ENCODE measurements at places on chromosomes 1 and 21.

- peak; percentile 54 for DNase-seq
These were observed 520 bp downstream of the PLEKHN1 start for GRCh38 chr1:966704-967300.

GRCh38 chr1:223776075-223776814, 63.9 kb downstream of the CAPN2 start:
- DNase-seq, result no peak

DNA sequence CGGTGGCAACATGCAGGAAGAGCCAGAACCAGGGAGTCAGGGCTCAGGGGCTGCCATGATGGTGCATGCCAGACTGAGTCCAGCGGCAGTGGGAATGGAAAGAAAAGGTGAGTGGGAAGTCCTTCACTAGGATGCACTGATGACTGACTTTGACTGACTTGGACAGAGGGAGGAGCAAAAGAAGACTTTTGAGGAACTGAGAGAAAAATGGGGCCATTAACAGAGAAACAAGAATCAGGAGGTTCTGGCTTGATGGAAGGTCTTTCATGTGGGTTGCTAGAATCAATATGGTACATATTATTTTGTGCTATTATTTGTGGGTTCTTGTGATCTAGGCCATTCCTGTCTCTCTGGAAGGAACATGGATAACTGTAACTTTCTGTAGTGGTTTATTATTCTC, 454.6 kb upstream of the PROX1 start:
- DNase-seq, result no peak

DNA sequence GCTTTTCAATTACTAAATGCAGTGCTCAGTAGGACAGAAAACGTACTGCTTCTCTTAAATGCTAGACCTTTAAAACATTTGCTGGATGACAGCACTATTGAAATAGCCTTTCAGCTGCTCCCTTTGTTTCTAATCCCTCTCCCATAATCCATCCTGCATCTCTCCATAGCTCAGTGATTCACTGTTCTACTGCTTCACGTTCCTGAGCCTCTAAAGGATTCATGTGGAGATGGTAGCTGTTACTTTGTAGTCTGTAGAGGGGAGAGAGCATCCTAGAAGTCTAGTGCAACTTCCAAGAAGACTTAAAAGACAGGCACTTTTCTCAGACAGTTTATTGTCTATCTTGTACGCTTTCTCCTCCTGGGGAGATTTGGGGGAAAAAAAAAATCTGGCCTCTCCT, 51.4 kb downstream of the LRRC8B start:
- DNase-seq, result no peak

GRCh38 chr1:13935336-13935735, 235.3 kb downstream of the PRDM2 start:
- no peak for DNase-seq

DNA sequence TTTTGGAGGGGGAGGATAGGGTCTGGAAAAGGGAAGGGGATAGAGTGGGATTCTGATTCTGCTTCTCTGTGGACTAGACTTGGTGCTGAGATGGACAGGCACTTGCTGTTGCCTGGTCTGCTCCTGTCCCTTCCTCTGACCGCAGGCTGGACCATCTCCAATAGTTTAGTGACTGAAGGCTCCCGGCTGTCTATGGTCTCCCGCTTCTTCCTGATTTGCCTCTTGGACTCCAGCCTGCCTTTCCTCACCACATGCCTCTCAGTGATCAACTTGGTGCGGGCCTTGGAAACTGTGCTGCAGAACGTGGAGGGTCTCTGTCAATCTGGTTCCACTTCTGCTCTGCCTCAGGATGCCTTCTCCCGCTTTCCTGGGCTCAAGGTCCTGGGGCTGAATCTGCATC, 6.3 kb upstream of the ZSCAN20 start:
- DNase-seq, result no peak

DNA sequence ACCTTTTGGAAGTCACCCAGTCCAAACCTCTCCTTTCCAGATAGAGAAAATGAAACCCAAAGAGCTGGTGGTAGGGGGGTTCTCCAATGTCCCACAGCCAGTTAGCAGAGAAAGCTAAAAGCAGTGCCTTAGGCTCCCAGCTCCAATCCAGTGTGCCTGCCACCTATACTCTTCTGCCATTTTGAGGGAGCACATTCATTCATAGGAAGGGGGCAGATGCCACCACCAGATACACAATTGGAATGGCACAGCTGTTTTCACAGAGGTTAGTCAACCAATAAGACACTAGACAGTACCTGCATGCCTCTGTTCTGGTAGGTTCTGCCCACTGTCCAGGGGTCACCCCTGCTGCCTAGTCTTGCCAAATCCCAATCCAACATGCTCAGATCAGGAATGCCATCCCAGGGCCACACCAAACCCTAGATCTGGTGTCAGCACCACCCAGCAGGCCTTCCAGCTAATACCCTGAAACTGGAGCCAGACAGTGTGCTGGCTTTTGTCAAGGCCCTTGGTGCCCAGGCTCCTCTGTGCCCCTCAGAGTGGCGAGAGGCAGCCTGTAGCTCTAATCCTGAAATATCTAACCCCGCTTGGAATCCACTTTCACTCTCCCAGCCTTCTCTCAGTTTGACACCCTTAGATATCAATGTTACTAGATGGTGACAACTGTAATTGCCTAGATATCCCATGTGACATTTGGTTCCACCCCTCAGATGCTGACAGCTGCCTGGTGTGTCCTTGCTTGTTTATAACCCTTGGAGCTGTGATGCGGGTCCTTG, 178.6 kb downstream of the TGFBR3 start:
- no peak for DNase-seq

Data from glutamatergic neuron (in vitro differentiated cells).